ENCODE measurements at places on chromosomes 7 and 10.

GRCh38 chr7:43782768-43783555, 24.5 kb downstream of the BLVRA start:
- DNase-seq: peak; percentile 33

DNA sequence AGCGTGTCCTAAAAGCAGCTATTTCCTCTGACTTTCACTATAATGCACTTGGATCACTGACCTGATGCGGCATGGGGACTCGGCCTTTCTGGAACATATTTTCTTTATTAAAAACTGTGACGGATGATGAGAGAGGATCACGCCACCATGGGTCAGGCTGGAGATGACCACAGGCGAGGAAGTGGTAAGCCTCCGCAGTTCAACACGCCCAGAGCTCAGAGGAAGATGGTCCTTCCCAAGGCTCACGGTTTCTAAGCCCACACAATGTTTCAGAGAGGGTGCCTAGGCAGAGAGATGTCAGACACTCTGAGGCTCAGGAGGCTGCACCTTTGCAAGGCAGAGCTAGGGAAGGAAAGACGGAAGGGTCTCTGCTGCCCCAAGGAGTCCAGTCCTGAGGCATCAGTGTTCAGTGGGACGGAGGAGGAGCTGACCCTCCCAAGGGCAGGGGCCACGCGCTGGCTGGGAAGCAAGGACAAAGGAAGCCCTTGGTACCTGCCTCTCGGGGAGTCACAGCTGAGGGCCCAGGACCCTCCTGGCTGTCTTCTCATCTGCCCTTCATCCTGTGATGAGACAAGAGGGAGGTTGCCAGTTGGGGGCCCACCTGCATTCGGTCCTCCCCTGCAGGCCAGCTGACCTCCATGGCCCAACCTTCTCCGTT, 9.5 kb downstream of the CHST15 start:
- no peak for DNase-seq

- DNase-seq: peak; percentile 70
These were observed 29.7 kb downstream of the IMMP2L start for GRCh38 chr7:111532625-111533024.

- DNase-seq: no peak
These were observed 51.4 kb upstream of the SMNDC1 start for GRCh38 chr10:110355922-110356627.

GRCh38 chr7:3937146-3937545, 636.1 kb downstream of the SDK1 start:
- DNase-seq: no peak

- DNase-seq: no peak
These were observed 40.3 kb downstream of the MGMT start for GRCh38 chr10:129507216-129507889.

DNA sequence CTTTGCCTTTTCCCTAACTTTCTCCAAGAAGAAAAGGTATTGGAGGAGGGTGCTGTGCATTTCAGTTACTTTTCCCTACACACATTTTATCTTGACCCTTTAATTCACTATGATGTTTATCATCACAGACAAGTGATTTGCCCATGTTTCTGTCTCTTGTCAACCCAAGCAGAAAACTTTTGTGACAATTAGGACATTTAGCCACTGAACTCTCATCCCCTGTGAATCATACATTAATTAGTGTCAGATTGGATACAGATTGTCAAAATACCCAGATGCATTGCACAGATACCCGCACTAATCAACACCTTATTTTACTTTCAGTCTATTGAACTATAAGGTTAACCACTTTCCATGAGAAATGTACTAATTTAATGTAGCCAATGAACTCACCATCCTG, 912.9 kb downstream of the SORCS1 start:
- no peak for DNase-seq

DNA sequence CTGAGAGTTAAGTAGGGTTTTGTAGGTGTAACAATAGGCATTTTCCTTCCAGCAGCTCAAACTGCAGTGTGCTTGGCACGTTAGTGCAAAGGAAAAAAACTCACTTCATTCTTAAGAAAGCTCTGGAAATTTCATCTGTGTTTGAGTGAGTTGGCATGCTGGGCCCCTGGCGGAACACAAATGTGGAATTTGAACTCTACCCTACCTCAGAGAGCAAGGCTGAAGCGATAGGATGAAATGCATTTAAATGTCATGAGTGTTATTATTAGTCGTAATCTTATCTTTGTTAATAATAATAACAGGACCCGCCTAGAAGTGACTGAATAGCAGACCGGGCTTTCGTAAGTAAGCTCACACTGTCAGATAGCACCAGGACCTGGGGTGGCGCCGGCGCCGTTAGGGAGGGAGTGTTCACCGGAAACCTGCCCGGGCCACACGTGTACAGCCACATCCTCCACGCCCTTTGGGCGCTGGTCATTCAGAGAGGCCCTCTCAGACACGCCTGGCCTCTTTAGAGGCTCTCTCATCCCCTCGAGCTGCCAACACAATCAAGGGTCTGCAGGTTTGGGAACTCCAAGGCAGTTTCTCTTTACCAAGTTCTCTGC, 63.5 kb downstream of the GRK5 start:
- peak; percentile 72 for DNase-seq

- no peak for DNase-seq
These were observed 14.0 kb upstream of the SEM1 start for GRCh38 chr7:96723622-96724021.

All from tibial artery (tissue), 4 donors.